Left colon (tissue), 2 donors: ENCODE measurements at places on chromosomes 1 and 21.

GRCh38 chr1:46747683-46748288 lies 28.9 kb upstream of the EFCAB14 start:
- DNase-seq: peak; percentile 23

DNA sequence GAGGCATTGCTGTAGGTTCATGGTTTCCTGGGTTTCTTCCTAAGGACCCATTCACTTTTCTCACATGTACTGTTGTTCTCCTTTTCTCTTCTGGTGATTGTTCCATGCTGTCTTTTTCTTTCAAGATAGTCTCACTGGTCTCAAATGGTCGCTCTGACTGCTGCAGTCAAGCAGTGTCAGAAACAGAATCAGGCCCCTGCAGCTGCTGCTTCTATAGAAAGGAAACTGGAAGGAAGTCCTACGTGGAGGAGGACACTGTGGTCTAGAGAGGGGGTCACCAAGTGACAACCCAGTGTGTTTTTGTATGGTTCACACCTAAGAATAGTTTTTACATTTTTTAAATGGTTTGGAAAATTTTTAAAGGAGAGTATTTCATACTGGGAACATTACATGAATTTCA lies 2.4 kb downstream of the NECAP2 start:
- no peak for DNase-seq

GRCh38 chr1:66175098-66175497 lies 358.9 kb upstream of the SGIP1 start:
- no peak for DNase-seq

DNA sequence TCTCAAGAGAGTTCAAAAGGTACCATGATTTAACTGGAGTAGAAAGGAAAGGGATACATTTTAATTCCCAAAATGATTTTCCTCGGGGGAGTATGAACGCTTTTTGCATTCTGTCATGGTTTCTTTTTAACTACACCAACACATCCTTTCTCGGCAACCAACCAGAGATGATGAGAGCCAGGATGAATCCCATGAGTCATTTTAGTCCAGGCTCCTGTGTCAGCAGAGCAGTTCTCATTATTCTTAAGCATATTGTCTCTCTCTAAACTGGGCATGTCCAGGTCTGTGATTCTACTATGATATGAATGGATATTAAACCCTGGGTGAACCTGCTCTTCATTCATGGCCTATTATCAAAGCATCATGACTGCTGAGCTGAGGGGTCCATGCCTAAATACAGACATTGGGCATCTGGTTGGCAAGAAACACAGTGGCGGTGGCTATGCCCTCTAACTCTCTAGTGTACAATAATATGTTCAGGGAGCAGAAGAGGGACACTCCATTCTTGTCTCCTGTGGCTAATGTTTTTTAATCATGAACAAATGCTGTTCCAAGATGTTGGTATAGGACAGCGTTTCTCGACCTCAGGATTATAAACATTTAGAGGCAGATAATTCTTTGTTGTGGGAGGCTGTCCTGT lies 124.3 kb upstream of the ESRRG start:
- DNase-seq: no peak

DNA sequence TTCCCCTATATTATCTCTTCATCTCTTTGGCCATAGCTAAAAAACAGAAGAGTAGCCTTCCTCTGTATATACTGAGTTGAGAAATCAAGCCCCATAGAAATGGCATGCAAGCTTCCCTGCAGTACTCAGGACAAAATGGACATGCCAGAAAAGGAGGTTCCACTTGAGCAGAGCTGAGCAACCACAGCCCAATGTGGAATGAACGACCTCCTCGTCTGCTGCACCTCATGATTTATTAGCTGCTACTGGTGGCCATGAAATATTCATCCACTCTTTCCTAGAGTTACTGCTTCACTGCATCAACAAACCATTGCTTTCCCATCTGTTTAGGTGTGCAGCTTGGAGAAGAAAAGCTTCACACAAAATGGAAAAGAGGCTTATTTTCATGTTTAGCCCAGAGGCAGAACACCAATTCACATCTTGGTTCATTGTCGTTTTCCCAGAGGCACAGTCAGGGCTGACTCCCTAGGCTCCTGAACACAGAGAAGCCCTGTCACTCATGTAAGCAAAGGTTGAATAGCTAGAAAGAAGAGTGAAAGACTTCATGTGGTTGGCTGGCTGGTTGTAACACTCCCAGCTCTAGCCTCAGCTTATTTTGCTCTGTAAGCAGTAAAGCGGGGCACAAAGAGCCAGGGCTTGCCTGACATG lies 148.0 kb downstream of the TSEN15 start:
- no peak for DNase-seq

DNA sequence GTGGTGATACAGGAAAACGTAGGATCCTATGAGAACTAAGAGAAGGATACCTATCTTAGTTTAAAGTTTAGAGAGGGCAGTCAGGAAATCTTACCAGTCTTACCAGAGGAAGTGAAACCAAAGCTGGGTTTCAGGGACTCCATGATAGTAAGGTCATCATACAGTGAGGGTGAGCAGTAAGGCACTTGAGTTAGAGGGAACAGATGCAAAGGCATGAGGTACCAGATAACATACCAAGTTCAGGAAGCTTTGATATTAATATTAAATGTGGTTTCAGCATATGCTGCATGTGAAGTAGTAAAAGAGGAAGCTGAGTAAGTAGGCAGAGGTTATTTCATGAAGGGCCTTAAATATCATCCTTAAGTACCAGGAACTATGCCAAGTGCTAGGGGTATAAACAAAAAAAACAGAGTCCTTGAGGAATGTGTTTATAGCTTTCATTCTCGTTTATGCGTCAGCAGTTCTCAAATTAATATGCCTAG lies 16.9 kb downstream of the ATG4C start:
- no peak for DNase-seq

GRCh38 chr1:64895500-64895899 lies 70.8 kb downstream of the JAK1 start:
- DNase-seq: no peak

DNA sequence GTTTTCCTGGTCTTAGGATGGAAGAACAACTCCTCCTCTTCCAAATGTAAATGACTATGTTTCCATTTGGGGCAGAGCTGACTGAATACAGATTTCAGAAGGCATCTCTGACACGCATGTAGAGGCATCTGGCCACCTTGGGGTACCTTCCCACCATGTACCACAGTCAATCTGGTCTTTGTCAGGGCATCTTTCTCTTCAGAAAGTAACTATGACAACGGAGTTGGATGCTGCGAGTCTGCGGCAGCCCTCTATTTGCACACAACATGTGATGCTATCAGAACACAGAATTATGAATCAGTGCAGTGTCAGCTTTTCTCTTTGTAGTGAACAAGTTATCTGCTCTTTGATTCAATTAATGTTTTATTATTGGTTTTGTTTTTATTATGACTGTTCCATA lies 94.7 kb downstream of the TSEN15 start:
- no peak for DNase-seq

DNA sequence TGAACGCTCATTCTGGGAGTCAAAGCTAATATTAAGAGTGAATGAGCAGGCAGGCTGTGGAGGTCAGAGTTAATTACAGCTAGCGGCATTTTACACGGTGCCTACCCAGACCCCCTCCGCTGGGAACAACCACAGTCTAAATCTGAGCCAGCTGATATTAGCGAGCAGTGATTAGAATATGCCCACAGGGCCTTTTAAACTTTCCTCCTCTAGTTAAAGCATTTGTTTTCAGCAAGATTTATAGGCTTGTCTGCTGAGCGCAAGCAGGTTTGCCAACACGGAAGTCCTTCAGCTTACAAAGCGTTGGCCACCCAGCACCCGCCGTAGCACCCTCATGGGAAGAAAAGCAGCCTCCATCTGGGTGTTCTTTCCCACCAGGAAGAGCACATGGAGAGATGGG lies 72.1 kb downstream of the LMX1A start:
- peak; percentile 44 for DNase-seq

DNA sequence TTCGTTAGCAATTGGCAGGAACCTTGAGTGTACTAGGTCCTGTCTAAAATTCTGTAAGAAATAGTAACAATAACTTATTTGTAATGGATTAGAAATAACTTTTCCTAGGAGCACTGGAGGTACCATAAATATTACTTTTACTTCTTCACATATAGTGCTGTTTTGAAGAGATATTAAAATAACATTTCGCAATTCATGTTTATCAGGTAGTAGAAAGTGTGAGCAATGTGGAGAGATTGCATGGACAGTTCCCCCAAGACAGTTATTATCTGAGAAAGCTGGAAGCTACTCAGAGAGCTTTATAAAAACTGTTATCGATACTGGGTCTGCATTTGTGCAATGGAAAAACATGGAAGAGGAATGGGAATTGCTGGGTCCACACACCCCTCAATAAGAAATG lies 128.5 kb upstream of the KIF26B start:
- DNase-seq: no peak

DNA sequence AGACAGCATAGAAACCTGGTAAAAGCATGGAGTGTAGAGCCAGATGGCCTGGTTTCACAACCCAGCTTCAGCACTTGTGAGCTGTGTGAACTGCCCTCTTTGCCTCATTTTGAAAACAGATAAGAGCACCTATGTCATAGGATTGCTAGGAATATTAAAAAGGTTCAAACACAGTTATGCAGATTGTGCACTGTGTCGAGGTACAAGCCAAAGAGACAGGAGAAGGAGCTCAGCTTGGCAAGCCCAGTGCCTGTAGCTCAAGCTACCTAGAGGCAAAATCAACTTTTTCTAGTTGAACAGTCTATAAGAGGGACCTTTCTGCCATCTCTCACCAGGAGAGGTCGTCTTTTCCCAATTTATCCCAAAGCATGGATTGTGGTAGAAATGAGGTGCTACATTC lies 5.0 kb downstream of the CHODL start:
- no peak for DNase-seq

- no peak for DNase-seq
Observed at GRCh38 chr1:201357636-201358348, 19.7 kb downstream of the TNNT2 start.

DNA sequence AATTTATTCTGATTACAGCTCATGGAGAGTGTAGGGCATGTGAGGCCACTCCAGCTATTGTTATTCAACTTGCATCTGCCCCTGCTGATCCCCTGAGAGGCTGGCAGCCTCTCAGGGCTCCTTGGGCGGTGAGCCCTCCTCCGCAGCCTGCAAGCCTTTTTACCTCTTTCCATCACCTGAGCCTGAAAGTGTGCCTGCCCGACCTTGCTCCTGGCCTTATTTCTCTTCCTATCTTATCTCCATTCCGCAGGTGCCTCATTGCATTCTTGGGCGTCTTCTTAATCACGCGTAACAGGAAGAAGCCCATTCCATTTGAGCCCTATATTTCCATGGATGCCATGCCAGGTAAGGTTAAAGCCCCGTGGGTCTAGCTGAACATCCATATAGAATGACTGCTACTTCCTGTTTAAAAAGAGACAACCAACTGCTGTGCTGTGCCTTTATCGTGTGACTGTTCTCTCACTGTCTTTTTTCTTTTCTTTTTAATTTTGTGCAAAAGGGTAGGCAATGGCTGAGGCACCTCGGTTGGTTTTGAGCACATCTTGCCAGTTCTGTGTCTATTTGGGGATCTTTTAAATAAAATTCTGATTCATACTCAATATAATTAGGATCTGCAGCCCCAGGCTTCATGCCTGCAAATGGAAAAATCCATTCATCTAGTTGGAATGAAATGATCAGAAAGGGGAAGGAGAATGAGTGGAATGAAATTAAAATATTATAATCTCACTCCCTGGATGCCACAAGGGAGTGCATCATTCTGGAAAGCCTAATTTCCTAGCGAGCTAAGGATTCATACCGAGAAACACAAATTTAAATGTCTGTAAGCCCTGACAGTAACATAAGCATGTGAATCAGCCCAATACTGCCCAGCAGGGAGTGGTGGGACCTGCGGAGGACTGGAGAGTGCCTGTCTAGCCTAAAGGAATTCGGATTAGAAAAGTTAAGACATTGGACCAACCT lies 38.6 kb upstream of the RCAN3 start:
- no peak for DNase-seq

GRCh38 chr1:86787621-86788020 lies 83.2 kb downstream of the SH3GLB1 start:
- DNase-seq: no peak
